ENCODE measurements at places on chromosomes 5 and 9.
A peak's percentile ranks its signal among the peaks of the same experiment; 100 is the strongest.

GRCh38 chr5:117588611-117589010 is 1014.0 kb upstream of the SEMA6A start:
- no peaks in the 10 kb centered on the region for H3K4me1 ChIP-seq
- H3K27me3 ChIP-seq: no peaks in the 10 kb centered on the region
- H3K4me3 ChIP-seq: no peak overlapping the region
- DNase-seq: no peak
- no peak overlapping the region for H3K27ac ChIP-seq

GRCh38 chr5:160787240-160787639 is 64.8 kb downstream of the ATP10B start:
- H3K4me1 ChIP-seq: no peaks in the 10 kb centered on the region
- H3K27ac ChIP-seq: no peak overlapping the region
- no peak overlapping the region for H3K4me3 ChIP-seq
- peak; percentile 3 for DNase-seq

- H3K4me1 ChIP-seq: peaks cover 21% of the 10 kb centered on the region
- no peak overlapping the region for H3K27ac ChIP-seq
- H3K36me3 ChIP-seq: no peaks in the 10 kb centered on the region
These were observed 151.0 kb downstream of the GPBP1 start for GRCh38 chr5:57324861-57325260.

DNA sequence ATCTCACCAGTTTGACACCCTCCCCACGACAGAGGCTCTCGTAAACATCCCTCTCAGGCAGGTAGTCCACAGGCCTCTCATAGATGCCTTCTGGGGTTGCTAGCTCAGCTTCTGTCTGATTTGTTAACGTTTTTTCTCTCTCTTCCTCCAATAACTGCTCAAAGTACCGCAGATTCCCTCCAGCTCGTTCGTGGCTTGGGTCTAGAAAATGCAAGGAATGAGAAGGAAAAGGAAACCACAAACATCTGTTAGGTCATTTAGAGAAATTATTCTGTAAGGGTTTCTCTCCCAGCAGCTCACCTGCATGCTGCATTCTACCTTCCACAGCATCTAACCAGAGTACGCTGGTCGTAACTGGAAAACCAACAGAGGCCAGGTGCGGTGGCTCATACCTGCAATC is 18.5 kb downstream of the P4HA2 start:
- H3K36me3 ChIP-seq: no peaks in the 10 kb centered on the region
- H3K27me3 ChIP-seq: no peaks in the 10 kb centered on the region
- H3K4me1 ChIP-seq: no peaks in the 10 kb centered on the region
- no peak for DNase-seq
- no peak overlapping the region for H3K27ac ChIP-seq

- DNase-seq: no peak
- no peak overlapping the region for H3K4me3 ChIP-seq
- H3K27me3 ChIP-seq: peaks cover 7% of the 10 kb centered on the region
These were observed 390.7 kb upstream of the PCSK5 start for GRCh38 chr9:75499812-75500211.

GRCh38 chr5:15474143-15474719 is 25.7 kb upstream of the FBXL7 start:
- H3K36me3 ChIP-seq: no peaks in the 10 kb centered on the region
- H3K4me3 ChIP-seq: no peak overlapping the region
- H3K27ac ChIP-seq: no peak overlapping the region
- H3K4me1 ChIP-seq: no peaks in the 10 kb centered on the region
- no peak for DNase-seq

- no peak overlapping the region for H3K4me3 ChIP-seq
- H3K4me1 ChIP-seq: peaks cover 4% of the 10 kb centered on the region
- no peak for DNase-seq
- H3K27me3 ChIP-seq: no peaks in the 10 kb centered on the region
- peaks cover 35% of the 10 kb centered on the region for H3K36me3 ChIP-seq
These were observed 25.8 kb upstream of the CAMSAP1 start for GRCh38 chr9:135933114-135933513.

- peaks cover 16% of the 10 kb centered on the region for H3K4me1 ChIP-seq
- DNase-seq: no peak
- no peak overlapping the region for H3K27ac ChIP-seq
- H3K27me3 ChIP-seq: no peaks in the 10 kb centered on the region
These were observed 56.2 kb upstream of the ZNF622 start for GRCh38 chr5:16521521-16522483.

DNA sequence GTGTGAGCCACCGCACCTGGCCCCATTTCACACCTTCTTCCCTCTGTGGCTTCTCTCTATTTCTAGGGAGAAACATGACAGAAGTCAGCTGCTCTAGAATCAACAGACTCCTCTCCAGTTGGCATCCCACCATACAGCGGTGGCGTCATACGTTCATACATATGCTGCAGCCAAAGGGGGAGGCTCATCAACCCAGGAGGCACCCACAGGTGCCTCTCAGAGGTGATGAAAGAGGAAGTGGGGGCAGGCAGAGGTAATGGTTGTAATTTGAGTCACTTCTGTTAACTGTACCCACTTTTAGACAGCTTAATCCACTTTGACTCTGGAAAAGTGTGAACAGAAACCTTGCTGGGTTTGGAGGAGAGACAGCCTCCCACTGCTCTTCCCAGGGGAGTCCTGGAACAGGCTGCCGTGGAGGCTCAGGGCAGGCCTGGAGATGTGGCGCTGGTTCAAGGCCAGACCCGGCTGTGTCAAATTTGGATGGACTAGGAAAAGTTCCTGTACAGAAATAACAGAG is 47.3 kb upstream of the SUB1 start:
- H3K27me3 ChIP-seq: no peaks in the 10 kb centered on the region
- H3K27ac ChIP-seq: peak overlapping the region; percentile 51
- DNase-seq: peak; percentile 71
- H3K4me3 ChIP-seq: peak overlapping the region; percentile 68
- H3K36me3 ChIP-seq: peaks cover 18% of the 10 kb centered on the region

GRCh38 chr5:119187776-119188529 is 117.1 kb downstream of the DMXL1 start:
- H3K27ac ChIP-seq: no peak overlapping the region
- no peak overlapping the region for H3K4me3 ChIP-seq
- no peak for DNase-seq

- peaks cover 17% of the 10 kb centered on the region for H3K4me1 ChIP-seq
- H3K27me3 ChIP-seq: peaks cover 11% of the 10 kb centered on the region
- no peaks in the 10 kb centered on the region for H3K36me3 ChIP-seq
- no peak overlapping the region for H3K4me3 ChIP-seq
- H3K27ac ChIP-seq: no peak overlapping the region
- no peak for DNase-seq
These were observed 198.1 kb downstream of the GADD45G start for GRCh38 chr9:89802781-89803355.

DNA sequence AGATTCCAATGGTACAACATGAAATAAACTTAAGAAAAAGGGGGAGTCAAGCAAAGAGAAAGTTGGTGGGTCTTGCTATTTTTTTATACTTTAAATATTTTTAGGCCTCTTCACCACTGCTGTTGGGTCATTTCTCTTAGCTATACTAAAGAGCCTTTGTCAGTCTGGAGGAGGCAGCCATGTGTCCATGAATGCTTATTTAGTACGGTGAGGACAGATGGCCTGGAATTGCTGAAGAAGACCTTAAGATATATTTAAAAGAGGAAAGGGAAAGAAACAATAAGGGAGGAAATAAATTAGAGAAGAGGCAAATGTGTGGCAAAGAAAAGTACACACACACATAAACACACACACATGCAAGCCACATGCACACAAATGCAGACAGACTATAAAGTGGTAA is 560.5 kb upstream of the MEF2C start:
- H3K27ac ChIP-seq: no peak overlapping the region
- no peak overlapping the region for H3K4me3 ChIP-seq
- H3K36me3 ChIP-seq: no peaks in the 10 kb centered on the region
- H3K4me1 ChIP-seq: no peaks in the 10 kb centered on the region

DNA sequence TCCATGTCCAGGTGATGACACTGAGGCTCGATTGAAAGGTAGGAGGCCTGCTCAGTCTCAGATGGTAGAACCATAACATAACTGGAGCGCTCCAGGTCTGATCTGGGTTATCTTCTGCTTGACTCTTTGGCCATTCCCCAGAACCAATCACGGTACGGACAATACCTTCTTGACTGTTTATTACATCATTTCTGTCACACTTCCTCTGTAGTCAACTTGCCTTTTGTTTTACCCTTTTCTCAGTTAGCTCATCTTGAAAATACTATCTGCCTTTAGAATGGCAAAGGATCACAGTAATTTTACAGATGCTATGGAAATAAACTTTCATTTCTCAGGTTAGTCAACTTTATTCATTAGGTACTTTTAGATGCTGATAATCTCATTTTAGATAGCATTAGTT is 22.4 kb downstream of the GLRA1 start:
- H3K36me3 ChIP-seq: no peaks in the 10 kb centered on the region
- no peak overlapping the region for H3K4me3 ChIP-seq
- no peaks in the 10 kb centered on the region for H3K4me1 ChIP-seq

GRCh38 chr9:121207371-121207940 is 5.8 kb upstream of the RAB14 start:
- peaks cover 27% of the 10 kb centered on the region for H3K4me1 ChIP-seq
- H3K27ac ChIP-seq: peak overlapping the region; percentile 4
- H3K36me3 ChIP-seq: no peaks in the 10 kb centered on the region
- DNase-seq: no peak
- H3K4me3 ChIP-seq: peak overlapping the region; percentile 15

DNA sequence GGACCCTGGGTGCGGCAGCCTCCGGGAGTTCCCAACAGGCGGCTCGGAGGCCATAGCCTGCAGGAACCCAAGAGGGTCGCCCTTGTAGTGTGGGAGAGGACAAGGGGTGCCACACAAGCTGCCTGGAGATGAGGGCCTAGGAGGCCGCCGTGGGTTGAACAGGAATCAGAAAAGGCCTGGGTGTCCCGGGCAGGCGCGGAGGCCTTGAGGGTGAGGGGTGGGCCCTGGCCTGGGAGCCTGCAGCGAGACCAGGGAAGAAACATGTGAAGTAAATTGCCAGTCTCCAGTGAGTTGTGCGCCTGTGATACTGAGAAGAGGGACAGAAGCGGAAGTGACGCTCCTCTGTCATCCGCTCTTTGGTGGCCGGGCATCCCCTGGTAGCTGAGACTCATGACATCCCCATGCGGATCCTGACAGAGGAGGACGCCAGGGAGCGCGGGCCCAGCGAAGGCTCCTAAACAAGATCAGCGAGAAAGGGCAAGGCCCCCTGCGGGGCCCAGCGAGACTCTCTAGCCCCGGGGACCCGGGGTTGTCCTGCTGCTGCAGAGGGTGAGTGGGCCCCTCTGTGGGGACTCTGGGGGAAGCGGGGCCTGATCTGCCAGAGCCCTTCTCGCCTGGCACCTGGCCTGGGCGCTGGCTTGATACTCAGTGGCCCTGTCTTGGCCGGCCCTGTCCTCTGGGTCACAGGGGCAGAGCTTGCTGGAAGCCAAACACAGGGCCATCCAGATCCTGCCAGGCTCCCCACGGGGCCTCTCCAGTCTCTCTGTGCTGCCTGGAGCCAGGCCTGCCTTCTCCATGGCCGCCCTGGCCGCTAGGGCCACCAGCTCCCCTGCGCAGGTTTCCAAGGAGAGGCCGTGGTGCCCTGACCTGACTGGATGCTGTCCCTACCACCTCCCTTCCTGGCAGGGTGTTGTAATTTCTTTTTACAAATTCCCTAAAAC is 788.4 kb downstream of the TLE4 start:
- no peaks in the 10 kb centered on the region for H3K36me3 ChIP-seq
- H3K27me3 ChIP-seq: no peaks in the 10 kb centered on the region
- no peak overlapping the region for H3K27ac ChIP-seq
- no peak overlapping the region for H3K4me3 ChIP-seq

DNA sequence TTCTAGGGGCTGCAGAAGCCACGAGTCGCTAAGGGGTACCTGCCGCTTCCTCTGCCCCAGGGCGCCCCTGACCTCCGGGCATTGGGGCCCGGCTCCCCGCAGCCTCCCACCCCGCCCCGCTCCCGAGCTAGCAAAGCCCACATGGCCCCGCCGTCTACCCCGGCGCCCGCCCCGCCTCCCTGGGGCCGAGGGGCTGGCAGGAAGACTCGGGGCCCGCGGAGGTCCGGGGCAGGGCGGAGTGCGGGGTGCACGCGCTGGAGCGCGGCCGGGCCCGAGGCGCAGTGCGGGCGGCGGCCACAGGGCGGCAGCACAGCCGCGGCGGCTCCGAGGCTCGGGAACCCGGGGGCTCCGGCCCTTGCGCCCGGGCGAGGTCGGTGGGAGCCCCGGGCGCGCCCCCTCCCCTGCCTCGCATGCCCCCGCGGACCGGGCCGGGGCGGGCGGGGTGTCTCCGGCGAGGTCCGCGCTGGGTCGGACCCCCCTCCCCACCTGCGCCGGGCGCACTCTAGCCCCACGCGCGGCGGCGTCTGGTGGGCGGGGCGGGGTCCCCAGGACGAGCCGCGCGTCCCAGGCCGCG is 6.7 kb downstream of the NRARP start:
- no peaks in the 10 kb centered on the region for H3K36me3 ChIP-seq
- DNase-seq: peak; percentile 64
- H3K4me1 ChIP-seq: peaks cover 14% of the 10 kb centered on the region
- peaks cover 40% of the 10 kb centered on the region for H3K27me3 ChIP-seq
- H3K4me3 ChIP-seq: peak overlapping the region; percentile 53
- no peak overlapping the region for H3K27ac ChIP-seq

GRCh38 chr5:103674739-103675138 is 112.2 kb upstream of the NUDT12 start:
- no peak overlapping the region for H3K4me3 ChIP-seq
- no peak for DNase-seq
- H3K4me1 ChIP-seq: no peaks in the 10 kb centered on the region
- H3K27ac ChIP-seq: no peak overlapping the region
- H3K27me3 ChIP-seq: no peaks in the 10 kb centered on the region

GRCh38 chr5:150065886-150066285 is 20.5 kb downstream of the CSF1R start:
- no peak overlapping the region for H3K27ac ChIP-seq
- H3K27me3 ChIP-seq: peaks cover 7% of the 10 kb centered on the region
- DNase-seq: no peak
- H3K36me3 ChIP-seq: no peaks in the 10 kb centered on the region
- no peak overlapping the region for H3K4me3 ChIP-seq

GRCh38 chr9:21825637-21826036 is 23.2 kb downstream of the MTAP start:
- no peak for DNase-seq
- H3K27ac ChIP-seq: no peak overlapping the region
- peaks cover 50% of the 10 kb centered on the region for H3K36me3 ChIP-seq

DNA sequence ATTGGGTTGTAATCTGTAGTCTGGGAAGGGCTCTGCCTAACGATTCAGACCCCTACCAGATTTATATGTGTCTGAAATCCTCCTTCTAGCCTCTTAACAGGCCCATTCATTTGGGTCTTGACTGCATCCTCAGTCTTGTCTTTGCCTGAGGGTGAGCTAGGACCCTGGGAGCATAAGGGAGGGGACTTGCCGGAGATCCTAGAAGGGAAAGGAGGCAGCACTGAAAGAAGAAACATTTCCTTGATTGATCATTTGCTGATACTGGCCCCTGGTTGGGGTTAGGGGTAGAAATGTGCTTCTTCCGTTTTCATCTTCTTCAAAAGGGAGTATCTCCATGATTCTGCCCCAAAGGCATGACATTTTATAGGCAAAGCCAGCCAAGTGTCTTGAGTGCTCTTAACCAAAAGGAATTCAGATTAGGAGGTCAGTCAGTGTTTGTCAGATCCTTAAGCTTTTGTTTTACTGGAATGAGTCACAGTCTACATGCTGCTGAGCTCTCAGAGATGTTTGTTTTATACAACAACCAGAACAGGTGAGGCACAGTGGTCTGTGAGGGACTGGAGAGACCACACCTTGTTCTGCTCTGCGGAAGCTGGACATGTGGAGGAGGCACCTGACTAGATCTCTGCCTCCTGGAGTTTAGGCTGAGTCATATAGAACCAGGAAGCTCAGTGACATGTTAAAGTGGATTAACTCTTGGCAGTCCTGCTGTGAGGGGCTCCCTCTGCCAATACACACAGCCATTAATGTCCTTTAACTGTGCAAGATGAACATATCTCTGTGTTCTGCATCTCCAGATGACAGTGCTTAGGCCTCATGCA is 37.7 kb downstream of the PCDHAC2 start:
- no peak overlapping the region for H3K4me3 ChIP-seq
- H3K27me3 ChIP-seq: peaks cover 27% of the 10 kb centered on the region
- no peaks in the 10 kb centered on the region for H3K36me3 ChIP-seq
- no peak for DNase-seq
- H3K4me1 ChIP-seq: peaks cover 7% of the 10 kb centered on the region
- H3K27ac ChIP-seq: no peak overlapping the region
